ENCODE measurements at places on chromosomes 11 and 22. TPM values are rescaled to one million over a fixed set of nuclear protein-coding genes. Genes with fewer than 3 reads are reported as not detected.

The ZP1 gene
- total RNA-seq = not detected

The TREH gene
- not detected for total RNA-seq

The CALCA gene
- total RNA-seq = not detected

The APOBEC3A gene
- not detected for total RNA-seq

The IPO7 gene
- 83.7 TPM for total RNA-seq

DNA sequence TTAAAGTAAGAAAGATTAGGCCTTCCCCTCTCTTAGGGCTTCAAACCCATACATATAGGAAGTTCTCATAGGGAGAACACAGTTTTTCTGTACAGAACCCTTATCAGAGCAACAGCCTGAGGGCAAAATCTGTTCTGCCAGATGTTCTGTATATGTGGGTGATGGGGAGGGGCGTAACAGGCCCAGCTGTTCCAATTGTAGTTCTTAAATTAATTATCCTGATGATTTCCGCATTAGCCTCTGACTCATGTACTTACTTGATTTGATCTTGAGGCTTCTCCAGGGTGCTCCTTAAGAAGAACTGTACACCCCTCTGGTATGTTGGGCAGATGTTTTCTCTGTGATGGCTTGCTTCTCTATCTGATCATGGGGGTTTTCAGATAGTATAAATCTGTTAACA, 123.1 kb upstream of the C11orf87 start:
- no peaks in the 10 kb centered on the region for H3K36me3 ChIP-seq
- H3K4me1 ChIP-seq = 0 out of 2 replicates have a peak, but pooled peaks cover 5% of the 10 kb centered on the region
- H3K27ac ChIP-seq = no peak overlapping the region
- no peak for DNase-seq

DNA sequence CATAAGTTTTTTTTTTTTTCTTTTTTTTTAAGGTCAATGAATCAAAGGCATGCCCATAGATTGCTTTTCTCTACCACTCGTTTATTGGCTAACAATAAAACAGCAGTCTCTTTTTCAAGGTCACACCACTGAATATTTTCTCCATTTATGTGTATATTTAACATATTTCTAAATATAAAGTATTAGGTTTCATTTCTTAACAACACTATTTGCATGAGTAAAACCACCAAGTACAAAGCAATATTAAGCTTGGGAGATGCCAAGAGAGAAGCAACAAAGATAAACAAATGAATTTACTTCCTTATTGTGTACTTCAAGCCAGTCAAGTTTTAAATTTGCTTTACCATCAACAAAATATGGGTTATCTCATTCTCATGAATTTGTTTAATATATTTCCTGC, 708.9 kb upstream of the CCDC179 start:
- no peak for DNase-seq
- H3K27ac ChIP-seq = no peak overlapping the region
- no peaks in the 10 kb centered on the region for H3K4me1 ChIP-seq
- H3K4me3 ChIP-seq = no peak overlapping the region
- H3K27me3 ChIP-seq = no peaks in the 10 kb centered on the region

DNA sequence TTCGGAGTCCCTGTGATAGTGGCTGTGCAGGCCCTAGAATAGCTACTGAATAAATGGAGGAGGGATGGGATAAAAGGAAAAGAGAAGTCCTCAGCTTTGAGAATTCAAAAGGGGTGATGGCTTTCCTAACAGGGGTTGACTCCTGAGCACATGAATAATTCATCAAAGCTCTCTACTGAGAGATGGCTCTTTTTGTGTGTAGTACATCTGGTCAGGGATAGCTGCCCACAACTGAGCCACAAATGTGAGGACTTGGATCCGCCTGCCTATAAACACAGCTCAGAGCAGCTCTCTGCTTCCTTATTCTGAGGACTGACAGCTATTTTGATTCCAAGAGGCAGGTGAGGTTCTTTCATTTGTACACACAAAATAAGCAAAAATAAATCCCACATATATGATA, 82.3 kb downstream of the USP35 start:
- H3K27me3 ChIP-seq = no peaks in the 10 kb centered on the region
- no peak for DNase-seq
- no peaks in the 10 kb centered on the region for H3K4me1 ChIP-seq
- H3K27ac ChIP-seq = no peak overlapping the region
- no peak overlapping the region for H3K4me3 ChIP-seq

- no peaks in the 10 kb centered on the region for H3K36me3 ChIP-seq
- H3K4me1 ChIP-seq = peaks cover 15% of the 10 kb centered on the region
- H3K27ac ChIP-seq = no peak overlapping the region
Measured at GRCh38 chr11:12106101-12106500, 4.3 kb upstream of the MICAL2 start.

DNA sequence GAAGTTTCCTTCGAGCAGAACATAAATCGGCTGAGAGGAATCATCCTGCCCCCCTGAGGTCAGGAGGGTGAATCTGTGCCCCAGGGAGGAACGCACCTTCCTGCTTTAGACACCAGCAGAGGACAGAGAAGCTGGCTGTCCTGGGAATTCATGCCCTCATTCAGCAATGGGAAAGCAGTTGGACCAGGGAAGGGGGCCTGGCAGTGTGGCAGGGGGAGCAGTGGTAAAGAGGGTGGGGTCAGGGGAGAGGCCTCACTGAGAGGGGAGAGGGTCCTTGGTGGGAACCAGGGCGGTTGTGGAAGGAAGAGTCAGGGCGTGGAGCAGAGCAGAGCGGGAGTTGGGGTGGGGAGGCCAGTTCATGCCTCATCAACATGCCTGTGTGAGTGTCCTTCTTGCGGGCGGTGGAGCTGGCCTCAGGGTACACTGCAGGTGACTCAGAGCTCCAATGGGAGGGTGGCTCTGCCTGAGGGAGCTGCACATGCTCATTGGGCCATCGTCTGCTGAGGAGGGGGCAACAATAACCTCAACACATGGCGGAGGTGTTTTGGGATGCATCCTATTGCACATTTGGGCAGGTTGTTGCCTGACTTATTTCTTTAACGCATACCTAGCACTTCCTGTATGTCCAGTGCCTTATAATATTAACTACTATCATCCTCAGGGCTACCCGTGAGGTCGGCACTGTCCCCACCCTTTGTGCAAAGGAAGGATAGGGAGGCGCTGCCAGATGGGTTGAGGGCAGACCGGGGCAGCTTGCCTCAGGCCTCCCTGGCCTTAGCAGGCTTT, 23.2 kb downstream of the MED15 start:
- peaks cover 61% of the 10 kb centered on the region for H3K4me1 ChIP-seq
- H3K36me3 ChIP-seq = no peaks in the 10 kb centered on the region
- H3K4me3 ChIP-seq = peak overlapping the region; percentile 33
- H3K27me3 ChIP-seq = no peaks in the 10 kb centered on the region
- DNase-seq = peak; percentile 82

All from PC-9 (cell line).